MM.1S (cell line): ENCODE measurements at places on chromosomes 2 and 18.
A peak's percentile ranks its signal among the peaks of the same experiment; 100 is the strongest.

DNA sequence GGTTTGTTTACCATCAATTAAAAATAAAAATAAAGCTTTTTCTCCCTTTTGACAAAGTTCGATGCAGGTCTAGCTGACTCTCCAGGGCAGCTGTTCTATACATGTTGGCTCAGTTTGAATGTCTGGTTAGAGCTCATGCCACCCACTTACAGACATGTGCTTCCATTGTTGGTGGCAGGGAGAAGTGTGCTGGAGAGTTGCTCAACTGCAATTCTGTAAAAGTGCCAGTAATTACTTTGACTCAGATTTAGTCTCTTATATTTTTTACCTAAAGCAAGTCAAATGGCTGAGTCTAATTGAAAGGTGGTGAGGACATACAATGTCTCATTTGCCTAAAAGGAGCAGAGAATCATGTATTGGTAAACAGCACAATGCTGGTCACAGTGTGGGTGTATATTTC, 609.1 kb upstream of the SYT4 start:
- no peaks in the 10 kb centered on the region for H3K36me3 ChIP-seq
- H3K4me1 ChIP-seq = no peaks in the 10 kb centered on the region
- no peak overlapping the region for H3K4me3 ChIP-seq
- H3K27me3 ChIP-seq = no peaks in the 10 kb centered on the region
- H3K27ac ChIP-seq = no peak overlapping the region

DNA sequence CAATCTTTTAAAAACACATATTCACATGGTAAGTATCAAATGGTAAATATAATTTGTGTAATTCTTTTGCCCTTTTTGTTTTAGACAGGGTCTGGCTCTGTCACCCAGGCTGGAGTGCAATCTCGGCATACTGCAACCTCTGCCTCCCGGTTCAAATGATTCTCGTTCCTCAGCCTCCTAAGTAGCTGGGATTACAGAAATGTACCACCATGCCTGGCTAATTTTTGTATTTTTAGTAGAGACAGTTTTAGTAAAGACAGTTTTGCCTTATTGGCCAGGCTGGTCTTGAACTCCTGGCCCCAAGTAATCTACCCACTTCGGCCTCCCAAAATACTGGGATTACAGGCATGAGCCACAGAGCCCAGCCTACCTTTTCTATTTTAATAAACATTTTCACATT, 182.2 kb downstream of the MYCN start:
- H3K27ac ChIP-seq = no peak overlapping the region
- no peaks in the 10 kb centered on the region for H3K27me3 ChIP-seq
- no peak for DNase-seq
- no peaks in the 10 kb centered on the region for H3K4me1 ChIP-seq
- H3K4me3 ChIP-seq = no peak overlapping the region
- no peaks in the 10 kb centered on the region for H3K36me3 ChIP-seq

DNA sequence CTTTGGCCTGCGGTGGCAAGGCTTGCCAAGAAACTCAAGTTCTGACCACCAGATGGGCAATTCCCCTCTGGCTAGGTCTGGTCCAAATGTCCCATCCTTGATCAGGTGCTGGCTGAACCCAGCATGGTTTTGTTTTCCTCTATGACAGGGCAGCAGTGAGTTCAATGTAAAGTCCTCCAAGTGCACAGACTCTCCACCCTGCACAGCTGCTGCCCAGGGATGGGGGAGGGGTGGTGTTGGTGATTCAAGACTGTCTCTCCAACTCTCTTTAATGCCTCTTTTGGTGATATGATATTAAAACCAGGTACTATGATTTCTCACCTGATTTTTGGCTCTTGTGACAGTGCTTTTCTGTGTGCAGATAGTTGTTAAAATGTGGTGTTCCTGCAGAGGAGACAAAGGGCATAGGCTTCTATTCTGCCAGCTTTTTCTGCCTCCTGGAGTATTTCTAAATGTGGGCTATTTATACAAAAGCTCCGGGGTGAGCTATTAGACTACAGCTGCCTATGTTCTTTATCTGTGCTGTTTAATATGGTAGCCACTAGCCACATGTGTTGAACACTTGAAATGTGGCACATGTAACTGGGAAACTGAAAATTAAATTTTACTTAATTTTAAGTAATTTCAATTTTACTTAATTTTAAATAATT, 64.0 kb upstream of the STK39 start:
- no peaks in the 10 kb centered on the region for H3K27me3 ChIP-seq
- H3K4me1 ChIP-seq = no peaks in the 10 kb centered on the region
- no peak for DNase-seq
- H3K4me3 ChIP-seq = no peak overlapping the region
- H3K36me3 ChIP-seq = no peaks in the 10 kb centered on the region

DNA sequence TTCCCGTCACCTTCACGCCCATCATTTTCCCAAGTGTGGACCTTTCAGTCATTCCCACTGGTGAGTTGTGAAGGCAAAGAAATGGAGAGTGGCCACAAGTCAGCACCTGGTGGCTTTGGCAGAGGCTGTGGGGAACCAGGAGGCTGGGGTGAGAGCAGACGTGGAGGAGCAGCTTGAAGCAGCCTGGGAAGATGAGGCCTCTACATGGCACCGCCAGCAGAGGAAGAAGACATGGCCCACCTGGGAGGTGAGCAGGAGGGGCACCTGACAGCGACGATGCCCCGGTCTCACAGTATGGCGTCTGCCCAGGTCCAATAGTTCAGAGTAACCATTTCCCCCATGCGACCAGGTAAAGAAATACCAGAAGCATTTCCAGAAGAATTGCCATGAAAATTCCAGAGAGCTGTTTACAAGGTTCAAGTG, 69.0 kb downstream of the TPO start:
- H3K4me3 ChIP-seq = no peak overlapping the region
- H3K27ac ChIP-seq = no peak overlapping the region
- H3K36me3 ChIP-seq = no peaks in the 10 kb centered on the region
- no peaks in the 10 kb centered on the region for H3K27me3 ChIP-seq
- H3K4me1 ChIP-seq = no peaks in the 10 kb centered on the region

DNA sequence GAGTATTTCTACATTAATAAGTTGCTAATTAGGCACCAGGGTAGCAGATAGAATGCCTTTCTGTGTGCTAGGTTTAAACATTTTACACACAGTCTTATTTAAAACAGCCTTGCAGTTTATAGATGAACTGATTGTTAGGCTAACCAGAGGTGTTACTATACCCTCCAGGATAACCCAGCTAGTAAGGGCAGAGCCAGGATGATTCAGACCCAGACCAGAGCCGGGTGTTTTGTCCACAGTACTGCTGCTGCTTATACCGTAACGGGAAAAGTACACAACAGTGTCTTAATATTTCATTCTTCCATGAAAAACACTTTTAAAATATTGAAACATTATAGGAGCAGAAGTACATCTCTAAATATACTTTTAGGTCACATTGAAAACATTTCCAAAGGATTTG, 82.7 kb downstream of the MALT1 start:
- no peak for DNase-seq
- no peaks in the 10 kb centered on the region for H3K4me1 ChIP-seq
- no peak overlapping the region for H3K27ac ChIP-seq
- peaks cover 8% of the 10 kb centered on the region for H3K36me3 ChIP-seq
- peaks cover 7% of the 10 kb centered on the region; the same call in 1 of the 2 replicates for H3K27me3 ChIP-seq

DNA sequence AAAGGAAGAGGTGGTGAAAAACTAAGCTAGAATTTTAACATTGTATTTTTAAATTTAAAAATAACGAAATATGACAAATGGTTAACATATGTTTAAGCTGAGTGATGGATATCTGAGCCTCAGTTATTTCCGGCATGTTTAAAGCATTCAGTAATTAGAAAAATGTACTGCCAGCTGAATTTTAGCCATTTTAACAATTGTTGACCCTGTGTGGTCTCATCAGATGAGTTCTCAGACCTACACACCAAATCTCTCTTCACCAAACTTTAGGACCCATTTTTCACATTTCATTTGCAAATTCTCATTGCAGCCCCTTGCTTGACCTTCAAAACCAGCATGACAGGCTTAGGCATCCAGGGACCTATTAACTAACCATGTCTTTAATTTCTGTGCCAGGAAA, 91.5 kb upstream of the RGPD4 start:
- no peaks in the 10 kb centered on the region for H3K4me1 ChIP-seq
- H3K4me3 ChIP-seq = no peak overlapping the region
- no peak overlapping the region for H3K27ac ChIP-seq
- no peaks in the 10 kb centered on the region for H3K27me3 ChIP-seq
- DNase-seq = no peak

DNA sequence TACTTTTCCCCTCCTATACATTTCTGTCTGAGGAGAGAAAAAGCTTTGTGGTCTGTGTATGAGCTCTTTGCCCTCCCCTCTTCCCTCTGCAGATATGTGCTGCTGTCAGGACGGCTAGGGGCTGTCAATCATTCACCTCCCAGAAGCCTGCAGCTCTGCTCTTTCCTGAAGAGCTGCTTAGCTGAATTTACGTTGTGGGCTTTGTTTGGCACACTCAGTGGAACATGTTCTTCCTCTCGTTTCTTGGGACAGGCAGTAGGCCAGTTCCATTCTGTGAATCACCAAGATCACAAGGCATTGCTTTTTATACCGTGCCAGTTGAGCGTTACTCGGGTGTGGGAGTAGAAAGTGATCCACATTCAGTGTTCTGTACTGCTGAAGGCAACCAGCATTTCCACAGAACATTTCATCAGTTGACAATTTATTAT, 136.7 kb downstream of the LAMA3 start:
- no peak for DNase-seq
- no peak overlapping the region for H3K27ac ChIP-seq
- H3K36me3 ChIP-seq = no peaks in the 10 kb centered on the region
- H3K4me1 ChIP-seq = no peaks in the 10 kb centered on the region
- H3K4me3 ChIP-seq = no peak overlapping the region
- H3K27me3 ChIP-seq = no peaks in the 10 kb centered on the region

GRCh38 chr2:47029737-47030524, 114.3 kb upstream of the MCFD2 start:
- peaks cover 17% of the 10 kb centered on the region for H3K36me3 ChIP-seq
- H3K4me3 ChIP-seq = no peak overlapping the region
- no peak for DNase-seq
- H3K4me1 ChIP-seq = peaks cover 21% of the 10 kb centered on the region
- no peak overlapping the region for H3K27ac ChIP-seq
- no peaks in the 10 kb centered on the region for H3K27me3 ChIP-seq

- no peak for DNase-seq
- H3K36me3 ChIP-seq = no peaks in the 10 kb centered on the region
- peaks cover 27% of the 10 kb centered on the region for H3K4me1 ChIP-seq
- 0 out of 2 replicates have a peak overlapping the region, but pooled peaks have one; percentile 96 for H3K27ac ChIP-seq
Observed at GRCh38 chr2:8607606-8608005, 74.2 kb upstream of the ID2 start.
